SJSA1 (cell line): ENCODE measurements at places on chromosomes 7 and 10. TPM values are rescaled to one million over a fixed set of nuclear protein-coding genes. Genes with fewer than 3 reads are reported as not detected.

The RNF32 gene
- 0.18 TPM in 1 of 2 replicates, not detected in the other for total RNA-seq

The NDUFB8 gene
- 195 and 280 TPM in 2 replicates for total RNA-seq

The SPDYE1 gene
- total RNA-seq, result not detected in 2 replicates

The TAS2R41 gene
- not detected in 2 replicates for total RNA-seq

The ADCYAP1R1 gene
- total RNA-seq, result not detected in 2 replicates

The ACBD7 gene
- 7.3 and 9.1 TPM in 2 replicates for total RNA-seq

The GIMAP7 gene
- total RNA-seq, result not detected in 2 replicates

The CCDC126 gene
- 34.7 and 52.1 TPM in 2 replicates for total RNA-seq

The TFR2 gene
- not detected in 2 replicates for total RNA-seq

The SPDYE11 gene
- not detected in 2 replicates for total RNA-seq

DNA sequence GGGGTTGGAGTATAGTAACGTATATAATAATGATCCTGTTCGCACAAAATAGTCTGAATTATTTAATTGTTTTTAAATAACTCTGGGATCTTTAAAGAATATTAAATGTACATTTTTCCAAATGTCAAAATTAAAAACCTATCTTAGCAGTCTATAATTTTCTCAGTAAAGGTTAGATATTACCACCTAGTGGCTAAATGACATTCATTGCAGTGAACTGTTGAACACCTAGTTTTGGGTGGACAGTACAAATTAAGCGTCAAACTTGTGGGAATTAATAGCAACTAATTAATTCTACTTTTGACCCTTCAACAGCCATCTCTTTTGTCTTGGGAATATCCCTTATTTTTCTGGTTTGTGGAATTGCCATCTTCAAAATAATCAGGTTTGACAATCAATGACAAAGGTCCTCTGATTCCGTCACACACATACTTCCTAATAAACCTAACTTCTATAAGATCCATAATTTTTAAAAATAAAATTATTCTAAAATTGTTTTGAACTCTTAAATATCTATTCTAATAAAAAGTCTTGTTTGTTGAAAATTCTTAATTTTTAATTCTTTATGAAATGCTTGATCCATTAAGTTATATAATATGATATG lies 165.7 kb downstream of the SEMA3D start:
- no peaks in the 10 kb centered on the region for H3K27me3 ChIP-seq
- no peak overlapping the region for H3K4me3 ChIP-seq
- no peaks in the 10 kb centered on the region for H3K36me3 ChIP-seq
- no peak overlapping the region for H3K27ac ChIP-seq

GRCh38 chr7:50923476-50923875 lies 140.8 kb upstream of the GRB10 start:
- no peak overlapping the region for H3K4me3 ChIP-seq
- DNase-seq, result no peak
- no peaks in the 10 kb centered on the region for H3K4me1 ChIP-seq
- H3K27me3 ChIP-seq, result no peaks in the 10 kb centered on the region
- H3K27ac ChIP-seq, result no peak overlapping the region
- H3K36me3 ChIP-seq, result no peaks in the 10 kb centered on the region

- DNase-seq, result no peak
- H3K4me1 ChIP-seq, result no peaks in the 10 kb centered on the region
- no peaks in the 10 kb centered on the region for H3K27me3 ChIP-seq
- no peaks in the 10 kb centered on the region for H3K36me3 ChIP-seq
- no peak overlapping the region for H3K4me3 ChIP-seq
These were observed 25.9 kb downstream of the RNLS start for GRCh38 chr10:88557256-88557655.

DNA sequence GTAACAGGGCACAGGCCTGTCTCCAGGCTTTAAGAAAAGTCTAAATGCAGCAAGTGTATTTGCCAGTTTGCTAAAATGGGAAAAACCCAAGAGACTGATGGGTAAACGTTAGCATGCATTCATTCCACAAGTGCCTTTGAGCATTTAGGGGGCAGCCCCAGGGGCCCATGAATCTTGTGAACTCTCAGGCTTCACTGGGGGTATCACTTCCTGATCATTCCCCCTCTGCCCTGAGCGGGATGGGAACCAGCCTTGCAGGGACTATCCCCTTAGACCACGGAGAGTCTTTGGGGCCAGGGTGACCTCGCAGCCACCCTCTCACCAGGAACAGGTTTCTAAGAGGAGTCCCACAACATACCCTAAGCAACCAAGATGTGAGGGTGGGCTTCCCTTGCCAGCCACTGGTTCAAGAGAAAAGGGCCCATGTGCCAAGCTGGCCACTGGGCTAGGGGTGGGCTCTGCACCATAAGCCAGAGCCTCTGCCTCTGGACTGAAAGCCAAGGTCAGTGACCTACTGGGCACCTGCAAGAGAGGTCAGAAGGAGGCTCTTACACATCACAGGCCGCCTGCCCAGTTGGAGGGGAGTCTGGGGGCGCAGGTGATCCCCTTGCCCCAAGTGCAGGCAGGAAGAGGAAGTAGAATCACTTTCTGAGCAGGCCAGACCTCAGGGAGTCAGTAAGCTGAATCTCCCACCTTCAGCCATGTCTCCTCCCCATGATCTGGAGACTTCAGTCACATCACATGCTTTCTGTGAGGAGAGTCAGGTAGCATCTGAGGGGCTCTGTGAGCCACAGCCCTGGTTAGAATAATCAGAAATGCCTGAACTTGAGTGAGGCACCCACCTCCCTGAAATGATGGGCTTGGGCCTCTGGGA lies 75.0 kb downstream of the C10orf105 start:
- H3K4me1 ChIP-seq, result no peaks in the 10 kb centered on the region
- no peak overlapping the region for H3K4me3 ChIP-seq
- H3K36me3 ChIP-seq, result no peaks in the 10 kb centered on the region

- no peak overlapping the region for H3K4me3 ChIP-seq
- H3K27me3 ChIP-seq, result no peaks in the 10 kb centered on the region
- no peak for DNase-seq
- no peaks in the 10 kb centered on the region for H3K36me3 ChIP-seq
- no peak overlapping the region for H3K27ac ChIP-seq
These were observed 1.7 kb upstream of the ANKRD22 start for GRCh38 chr10:88853155-88853881.

- H3K4me1 ChIP-seq, result no peaks in the 10 kb centered on the region
- no peak for DNase-seq
- no peaks in the 10 kb centered on the region for H3K27me3 ChIP-seq
- H3K4me3 ChIP-seq, result no peak overlapping the region
These were observed 23.1 kb downstream of the SORCS3 start for GRCh38 chr10:104664205-104664604.

GRCh38 chr10:132149917-132150316 lies 36.8 kb upstream of the DPYSL4 start:
- H3K27ac ChIP-seq, result no peak overlapping the region
- H3K4me3 ChIP-seq, result no peak overlapping the region
- no peak for DNase-seq
- no peaks in the 10 kb centered on the region for H3K4me1 ChIP-seq

DNA sequence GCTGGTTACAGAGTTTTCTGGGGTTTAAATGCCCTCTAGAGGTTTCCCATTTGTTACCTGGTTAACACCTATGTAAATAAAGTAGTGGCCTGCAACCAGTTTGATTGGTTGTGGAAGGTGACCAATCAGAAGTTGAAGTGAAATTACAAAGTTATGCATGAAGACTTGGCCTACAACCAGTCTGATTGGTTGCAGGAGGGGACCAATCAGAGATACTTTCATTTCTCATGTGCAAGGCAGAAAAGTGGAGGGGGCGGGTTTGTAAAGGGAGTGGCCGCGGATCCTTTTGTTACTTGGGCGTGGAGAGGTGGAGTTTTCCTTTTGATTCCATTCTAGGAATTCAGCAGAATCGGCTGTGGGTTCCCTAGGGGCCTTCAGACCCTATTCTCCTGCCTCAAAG lies 80.8 kb downstream of the SEC23IP start:
- no peaks in the 10 kb centered on the region for H3K4me1 ChIP-seq
- no peak overlapping the region for H3K27ac ChIP-seq
- no peak overlapping the region for H3K4me3 ChIP-seq
- H3K27me3 ChIP-seq, result no peaks in the 10 kb centered on the region

- H3K27ac ChIP-seq, result no peak overlapping the region
- H3K27me3 ChIP-seq, result peaks cover 15% of the 10 kb centered on the region
- H3K36me3 ChIP-seq, result no peaks in the 10 kb centered on the region
- H3K4me3 ChIP-seq, result no peak overlapping the region
- H3K4me1 ChIP-seq, result no peaks in the 10 kb centered on the region
These were observed 193.5 kb downstream of the CFTR start for GRCh38 chr7:117673367-117673766.

DNA sequence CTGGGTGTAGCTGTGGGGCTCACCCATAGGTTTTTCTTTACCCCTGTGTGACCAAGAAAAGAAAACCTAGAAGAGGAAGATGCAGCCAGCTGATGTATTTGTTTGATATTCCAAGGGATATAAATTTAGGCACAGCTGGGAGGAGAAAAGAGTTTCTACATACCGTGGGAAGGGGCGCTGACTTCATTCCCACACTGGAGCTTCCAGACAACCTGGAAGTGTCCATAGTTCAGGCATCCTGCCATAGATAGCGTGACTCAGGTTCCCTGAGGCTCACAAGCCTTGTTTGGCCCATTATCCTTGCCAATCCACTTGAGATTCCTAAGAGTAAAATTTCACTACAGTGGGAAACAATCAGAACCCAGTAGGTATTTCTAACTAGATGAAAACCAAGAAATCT lies 371.7 kb upstream of the NRP1 start:
- no peaks in the 10 kb centered on the region for H3K4me1 ChIP-seq
- H3K36me3 ChIP-seq, result no peaks in the 10 kb centered on the region
- no peak overlapping the region for H3K27ac ChIP-seq
- H3K4me3 ChIP-seq, result no peak overlapping the region

- H3K36me3 ChIP-seq, result no peaks in the 10 kb centered on the region
- no peak overlapping the region for H3K27ac ChIP-seq
- no peak for DNase-seq
- no peaks in the 10 kb centered on the region for H3K27me3 ChIP-seq
These were observed 127.4 kb downstream of the ARL4A start for GRCh38 chr7:12814828-12815227.

- no peak overlapping the region for H3K27ac ChIP-seq
- no peak overlapping the region for H3K4me3 ChIP-seq
- DNase-seq, result no peak
- H3K36me3 ChIP-seq, result no peaks in the 10 kb centered on the region
- peaks cover 10% of the 10 kb centered on the region; the same call in 1 of the 2 replicates for H3K27me3 ChIP-seq
These were observed 49.3 kb upstream of the ITPRID1 start for GRCh38 chr7:31464601-31465000.

- H3K4me3 ChIP-seq, result no peak overlapping the region
- peaks cover 7% of the 10 kb centered on the region for H3K4me1 ChIP-seq
- no peaks in the 10 kb centered on the region for H3K36me3 ChIP-seq
- no peaks in the 10 kb centered on the region for H3K27me3 ChIP-seq
- DNase-seq, result no peak
These were observed 63.4 kb upstream of the BET1 start for GRCh38 chr7:94067506-94067905.

DNA sequence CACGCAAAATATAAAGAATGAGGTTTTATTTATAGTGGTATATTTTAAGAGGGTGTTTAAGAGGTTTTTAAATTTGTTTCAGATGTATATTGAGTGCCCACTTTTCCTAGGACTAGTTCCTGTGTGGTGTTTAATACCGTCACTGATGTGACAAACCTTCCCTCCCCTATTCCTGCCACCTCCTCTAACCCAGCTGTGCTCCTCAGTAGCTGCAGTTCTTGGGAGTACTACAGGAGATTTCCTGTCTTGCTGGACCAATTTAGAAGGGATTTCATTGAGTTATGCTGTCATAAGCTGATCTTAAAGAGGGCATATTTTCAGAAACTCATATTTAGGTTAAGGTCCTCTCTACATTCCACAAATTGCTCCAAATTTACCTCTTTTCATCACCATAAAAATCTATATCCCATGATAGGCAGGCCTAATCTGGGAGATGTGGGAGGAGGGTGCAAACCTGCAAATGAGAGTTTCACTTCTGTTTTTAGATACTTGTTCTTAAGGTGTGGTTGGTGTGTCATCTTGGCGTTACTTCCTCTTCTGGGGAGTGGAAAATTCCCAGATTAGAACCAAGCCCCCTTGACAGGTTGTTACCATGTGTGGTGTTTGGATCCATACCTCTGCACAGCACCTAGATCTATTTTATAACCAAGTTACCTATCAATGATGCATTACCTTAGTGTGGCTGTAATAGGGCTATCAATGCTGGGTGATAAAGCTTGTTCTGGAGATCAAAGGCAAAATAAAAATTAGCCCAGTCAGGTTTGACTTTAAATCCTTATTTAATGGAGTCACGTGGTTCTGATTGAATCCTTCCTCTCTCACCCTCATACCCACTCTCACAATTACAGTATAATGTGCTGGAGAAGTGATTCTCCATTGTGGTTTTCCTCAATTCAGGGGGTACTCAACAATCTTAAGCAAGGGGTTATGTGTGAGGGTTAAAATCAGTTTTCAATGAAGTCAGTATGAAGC lies 141.1 kb downstream of the CDK14 start:
- no peak for DNase-seq
- H3K27ac ChIP-seq, result no peak overlapping the region
- no peak overlapping the region for H3K4me3 ChIP-seq
- H3K36me3 ChIP-seq, result 0 out of 2 replicates have a peak, but pooled peaks cover 7% of the 10 kb centered on the region

DNA sequence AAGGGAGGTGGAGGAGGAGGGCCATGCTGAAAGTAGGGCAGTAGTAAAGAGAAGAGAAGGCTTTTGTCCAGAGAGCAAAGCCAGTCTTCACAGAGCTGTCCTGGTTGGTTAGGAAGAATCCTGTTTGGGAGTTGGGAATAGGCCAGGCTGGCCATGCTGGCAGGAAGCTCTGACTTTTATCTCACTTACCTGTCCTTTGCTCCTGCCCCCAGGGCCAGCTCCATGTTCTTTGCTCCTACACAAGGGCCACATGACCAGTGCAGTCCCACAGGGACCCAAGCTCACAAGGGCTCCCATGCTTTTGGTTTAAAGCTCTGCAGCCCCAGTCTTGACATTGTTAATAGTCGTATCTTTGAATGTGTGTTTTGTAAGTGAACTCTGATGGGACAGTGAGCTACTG lies 161.6 kb upstream of the KMT2E start:
- no peak overlapping the region for H3K4me3 ChIP-seq
- H3K36me3 ChIP-seq, result no peaks in the 10 kb centered on the region
- DNase-seq, result no peak

DNA sequence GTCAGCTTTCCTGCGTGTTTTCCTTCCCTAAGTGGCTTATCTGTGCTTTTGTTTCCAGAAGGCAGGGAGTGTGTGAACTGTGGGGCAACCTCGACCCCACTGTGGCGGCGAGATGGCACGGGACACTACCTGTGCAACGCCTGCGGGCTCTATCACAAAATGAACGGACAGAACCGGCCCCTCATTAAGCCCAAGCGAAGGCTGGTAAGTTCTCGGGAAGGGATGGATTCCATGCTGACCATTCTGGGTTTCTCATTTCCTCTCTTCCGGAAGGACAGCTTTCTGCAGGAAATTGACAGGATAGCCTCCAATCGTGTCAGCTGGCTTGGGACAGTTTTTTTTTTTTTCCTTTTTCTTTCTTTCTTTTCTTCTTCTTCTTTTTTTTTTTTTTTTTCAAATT lies 9.4 kb downstream of the GATA3 start:
- H3K4me1 ChIP-seq, result peaks cover 6% of the 10 kb centered on the region; the same call in 1 of the 2 replicates
- no peak overlapping the region for H3K4me3 ChIP-seq
- no peaks in the 10 kb centered on the region for H3K27me3 ChIP-seq

GRCh38 chr7:121202125-121202524 lies 126.7 kb upstream of the WNT16 start:
- no peaks in the 10 kb centered on the region for H3K4me1 ChIP-seq
- H3K4me3 ChIP-seq, result no peak overlapping the region
- DNase-seq, result no peak
- no peaks in the 10 kb centered on the region for H3K36me3 ChIP-seq
- H3K27me3 ChIP-seq, result no peaks in the 10 kb centered on the region
